GM23338 (cell line): ENCODE measurements at places on chromosomes 2 and 18.

DNA sequence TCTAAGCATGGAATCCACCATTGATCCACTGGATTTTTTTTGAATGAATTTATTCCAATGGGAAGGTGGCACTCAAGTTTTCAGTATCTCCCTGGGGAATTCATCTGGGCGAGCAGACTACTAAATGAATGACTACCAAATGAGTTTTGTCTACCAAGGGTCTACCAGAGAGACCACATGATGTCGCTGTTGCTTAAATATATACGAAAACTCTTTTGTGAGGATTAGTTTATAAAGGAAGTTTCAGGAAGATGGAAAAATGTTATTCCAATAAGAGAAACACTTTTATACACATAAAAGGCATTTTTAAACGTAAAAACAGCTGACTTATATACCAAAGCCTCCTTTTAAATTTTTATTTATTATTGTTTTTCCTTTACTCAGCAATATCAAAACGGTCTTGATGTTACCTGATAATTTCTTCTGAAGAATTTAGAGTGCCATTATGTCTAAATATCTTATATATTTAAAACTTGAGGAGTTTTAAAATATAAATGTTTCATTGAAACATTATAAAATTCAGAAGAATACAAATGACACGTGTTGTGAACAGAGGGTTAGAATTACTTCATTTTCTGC is 139.7 kb downstream of the HRH4 start:
- DNase-seq, result peak; percentile 84

- DNase-seq, result no peak
Observed at GRCh38 chr2:120388222-120389035, 42.5 kb downstream of the INHBB start.

DNA sequence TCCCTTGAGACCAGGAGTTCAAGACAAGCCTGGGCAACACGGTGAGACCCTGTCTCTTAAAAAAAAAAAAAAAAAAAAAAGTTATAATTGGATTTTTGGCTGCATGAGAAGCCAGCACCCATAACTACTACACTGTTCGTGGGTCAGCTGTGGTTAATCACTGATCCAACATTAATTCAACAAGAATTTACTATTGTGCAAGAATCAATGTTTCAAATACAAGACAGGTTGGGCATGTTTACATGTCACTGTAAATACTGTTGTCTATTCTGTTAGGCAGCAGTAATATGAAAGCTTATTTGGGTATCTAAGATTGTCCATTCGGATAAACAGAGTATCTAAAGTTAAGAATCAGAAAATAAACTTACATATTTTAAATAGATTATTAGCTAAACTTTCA is 62.3 kb downstream of the ESCO1 start:
- no peak for DNase-seq

DNA sequence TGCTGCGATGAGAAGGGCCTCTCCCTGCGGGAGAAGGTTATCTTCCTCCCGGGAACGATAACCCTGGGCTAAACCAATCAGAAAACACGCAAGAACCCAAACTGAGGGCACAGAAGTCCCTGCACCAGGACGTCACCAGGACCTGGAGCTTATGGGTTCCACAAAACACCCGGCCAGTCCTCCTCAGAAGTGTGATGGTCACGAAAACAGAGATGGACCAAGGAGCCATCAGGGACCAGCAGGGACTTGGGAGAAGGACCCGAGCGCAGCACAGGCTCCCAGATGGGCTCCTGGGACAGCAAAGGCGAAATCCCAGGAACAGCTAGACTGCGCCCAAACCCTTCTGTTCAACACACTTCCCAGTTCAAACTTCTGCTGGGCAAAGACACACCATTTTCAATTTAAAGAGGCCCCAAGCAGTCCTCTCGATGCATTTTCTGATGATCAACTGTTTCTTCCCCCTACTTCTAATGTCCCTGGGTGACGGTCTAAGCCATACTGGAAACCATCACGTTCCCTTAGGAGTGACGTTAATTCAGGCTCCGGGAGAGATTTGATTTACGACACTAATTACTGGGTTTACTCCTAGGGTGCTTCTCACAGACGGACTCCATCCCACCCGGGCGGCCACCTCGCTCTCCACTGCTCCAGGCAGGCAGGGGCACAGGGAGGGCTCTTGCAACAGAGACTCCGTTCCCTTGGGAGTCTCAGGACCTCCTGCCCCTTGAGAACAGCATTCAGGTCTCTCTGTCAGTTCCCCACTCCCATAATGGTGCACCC is 29.2 kb downstream of the ZNF516 start:
- DNase-seq, result no peak

DNA sequence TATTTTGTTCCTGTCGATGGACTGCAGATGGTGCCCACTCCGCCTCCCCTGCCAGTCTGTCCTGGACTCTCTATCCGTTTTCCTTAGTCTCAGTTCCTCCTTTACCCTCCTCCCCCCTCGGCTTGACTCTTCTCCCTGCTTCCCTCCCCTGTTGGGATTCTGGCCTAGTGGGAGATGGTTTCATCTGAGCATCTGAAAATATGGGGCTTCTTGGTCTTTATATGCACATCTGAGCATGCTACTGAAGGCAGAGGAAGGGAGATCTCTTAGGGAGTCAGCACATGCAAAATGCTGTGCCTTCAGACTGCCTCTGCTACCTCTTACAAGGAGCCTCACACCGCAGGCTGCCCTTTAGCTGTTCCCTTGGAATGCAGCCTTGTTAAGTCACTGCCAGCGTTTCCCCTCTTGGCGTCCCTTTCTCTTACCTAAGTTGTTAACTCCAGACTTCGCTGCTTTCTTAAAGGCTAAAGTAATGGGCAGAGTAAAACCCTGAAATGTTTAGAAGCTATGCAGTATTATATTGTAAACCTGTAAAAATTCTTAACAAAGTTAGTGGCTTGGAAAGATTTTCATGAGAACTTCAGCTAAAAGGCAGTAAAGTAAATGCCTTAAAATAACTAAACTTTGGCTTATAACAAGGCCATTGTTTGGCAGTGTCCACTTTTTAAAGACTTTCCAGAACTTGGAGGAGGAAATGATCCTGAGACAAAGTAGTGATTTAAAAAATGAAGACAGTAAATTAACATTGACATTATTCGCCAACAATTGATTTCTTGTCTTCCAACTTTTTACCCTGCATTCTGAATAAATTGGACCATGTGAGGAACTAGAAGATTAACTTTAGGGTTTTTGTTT is 49.8 kb downstream of the LDLRAD4 start:
- DNase-seq, result peak; percentile 77

GRCh38 chr2:51981783-51982182 is 949.9 kb upstream of the NRXN1 start:
- DNase-seq, result no peak

DNA sequence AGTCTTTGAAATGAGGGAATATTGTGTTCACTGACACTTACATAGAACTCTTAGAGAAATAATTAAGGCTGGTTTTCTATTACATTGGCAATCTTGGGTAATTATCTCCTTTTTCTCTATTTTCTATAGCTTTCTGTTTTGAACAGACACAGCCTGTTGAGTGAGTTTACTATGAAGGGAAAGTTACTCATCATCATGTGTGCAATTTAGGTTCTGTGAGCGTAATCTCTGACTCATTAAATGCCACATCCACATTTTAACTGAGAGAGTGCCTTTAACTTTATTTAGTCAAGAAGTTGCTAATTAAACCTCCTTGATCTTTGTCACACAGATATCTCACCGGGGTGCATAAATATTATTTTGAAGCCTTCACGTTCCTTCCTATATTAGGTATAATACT is 174.0 kb upstream of the SLC8A1 start:
- DNase-seq, result no peak

DNA sequence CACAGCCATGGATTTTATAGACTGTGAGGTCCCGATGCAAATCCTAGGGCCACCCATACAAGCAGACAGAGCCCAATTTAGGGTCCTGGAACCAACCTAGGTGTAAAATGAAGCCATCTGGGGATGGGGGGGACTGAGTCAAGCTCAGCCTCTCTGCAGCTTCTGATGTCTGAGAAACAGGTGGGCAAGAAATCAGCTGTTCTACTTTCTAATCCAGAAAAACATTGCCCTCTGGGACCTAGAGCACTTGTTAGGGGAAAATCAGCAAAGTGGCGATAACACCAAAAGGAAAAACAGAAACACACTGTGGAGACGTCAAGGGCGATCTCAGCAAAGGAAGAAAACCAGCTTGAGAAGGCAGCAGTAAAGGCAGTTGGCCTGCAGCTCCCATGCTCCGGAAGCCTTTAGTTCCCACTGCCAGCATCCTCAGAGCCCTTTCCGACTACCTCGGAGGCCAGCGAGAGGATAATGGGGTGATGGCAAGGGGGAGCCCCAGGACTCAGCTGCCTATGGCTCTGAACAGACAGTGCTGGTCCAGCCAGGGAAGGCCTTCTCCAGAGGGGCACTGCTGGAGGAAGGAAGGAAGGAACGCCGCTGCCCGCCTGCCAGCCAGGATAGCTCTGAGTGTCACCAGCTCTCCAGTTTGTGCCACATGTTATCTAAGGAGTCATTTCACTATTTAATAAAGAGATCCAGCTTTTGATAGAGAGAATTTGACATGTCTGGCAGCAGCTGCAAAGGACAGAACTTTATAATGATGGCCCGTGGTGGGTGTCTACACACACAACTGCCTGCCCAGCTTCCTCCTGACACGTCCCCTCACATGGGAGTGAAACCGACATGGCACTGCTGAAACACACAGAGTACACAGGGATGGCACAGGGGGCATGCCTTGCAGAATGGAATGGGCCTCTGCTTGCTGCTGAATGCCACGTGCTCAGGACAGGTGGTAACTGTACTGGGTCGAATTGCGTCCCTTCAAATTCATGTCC is 37.7 kb downstream of the HS1BP3 start:
- DNase-seq, result no peak

- no peak for DNase-seq
Observed at GRCh38 chr2:120622159-120622869, 113.4 kb upstream of the GLI2 start.

- DNase-seq, result no peak
Observed at GRCh38 chr18:46767217-46767616, 10.4 kb upstream of the ST8SIA5 start.

- DNase-seq, result peak; percentile 65
Observed at GRCh38 chr2:28413152-28413898, 20.7 kb downstream of the FOSL2 start.

GRCh38 chr2:149385350-149385749 is 55.0 kb downstream of the LYPD6 start:
- no peak for DNase-seq

GRCh38 chr2:58347810-58348209 is 106.7 kb upstream of the FANCL start:
- no peak for DNase-seq

DNA sequence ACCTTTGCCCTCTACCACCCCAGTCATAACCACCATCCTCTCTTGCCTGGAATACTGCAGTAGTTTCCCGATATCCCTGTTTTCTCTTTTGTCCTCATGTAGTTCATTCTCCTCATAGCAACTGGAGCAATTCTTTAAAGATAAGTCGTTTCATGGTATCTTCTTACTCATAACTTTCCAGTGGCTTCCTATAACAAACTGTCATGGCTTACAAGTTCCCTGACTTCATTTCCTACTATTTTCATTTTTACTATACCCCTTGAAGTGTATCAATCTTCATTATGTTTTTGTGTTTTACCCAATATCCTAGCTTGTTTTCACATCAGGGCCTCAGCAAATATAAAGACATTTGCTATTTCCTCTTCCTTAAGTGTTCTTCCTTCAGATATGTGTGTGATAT is 83.7 kb upstream of the PROKR1 start:
- no peak for DNase-seq

DNA sequence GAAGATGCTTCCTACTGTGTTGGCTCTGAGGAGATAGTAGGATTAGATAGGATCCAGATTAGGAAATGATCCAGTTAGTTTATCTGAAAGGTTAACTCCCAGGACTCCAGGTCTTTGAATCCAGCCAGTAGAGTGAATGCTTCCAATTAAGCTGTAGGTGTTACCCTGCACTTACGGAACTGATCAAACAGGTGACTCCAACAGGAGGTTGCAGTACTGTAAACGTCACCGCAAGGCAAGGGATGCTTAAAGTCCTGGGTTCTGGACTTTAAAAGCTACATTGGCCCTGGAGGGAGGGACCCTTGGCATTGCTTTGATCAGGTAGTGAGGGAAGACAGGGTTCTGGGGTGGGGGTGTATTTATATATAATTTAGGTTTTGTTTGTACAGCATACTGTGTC is 5.6 kb downstream of the LGALSL start:
- no peak for DNase-seq

DNA sequence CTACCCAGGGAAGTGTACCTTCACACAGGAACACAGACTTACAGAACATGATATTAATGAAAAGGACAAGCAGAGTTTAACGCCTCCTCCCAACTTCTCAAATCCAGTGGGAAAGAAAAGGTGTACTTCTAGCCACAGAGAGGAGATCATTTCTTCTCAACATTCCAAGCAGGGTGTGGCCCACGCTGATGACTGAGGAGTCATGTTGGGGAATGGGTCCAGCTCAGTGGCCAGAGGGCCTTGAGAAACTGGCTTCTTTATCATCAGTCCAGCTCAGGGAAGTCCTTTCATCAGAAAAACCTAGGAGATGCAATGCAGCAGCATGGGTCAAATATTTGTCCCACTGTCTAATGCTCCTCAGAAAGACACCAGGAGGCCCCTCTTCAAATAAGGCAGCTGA is 63.0 kb downstream of the RBM43 start:
- no peak for DNase-seq

- no peak for DNase-seq
Observed at GRCh38 chr2:186827862-186828492, 21.0 kb downstream of the ZSWIM2 start.

- no peak for DNase-seq
Observed at GRCh38 chr2:53227535-53227934, 540.1 kb upstream of the CHAC2 start.

DNA sequence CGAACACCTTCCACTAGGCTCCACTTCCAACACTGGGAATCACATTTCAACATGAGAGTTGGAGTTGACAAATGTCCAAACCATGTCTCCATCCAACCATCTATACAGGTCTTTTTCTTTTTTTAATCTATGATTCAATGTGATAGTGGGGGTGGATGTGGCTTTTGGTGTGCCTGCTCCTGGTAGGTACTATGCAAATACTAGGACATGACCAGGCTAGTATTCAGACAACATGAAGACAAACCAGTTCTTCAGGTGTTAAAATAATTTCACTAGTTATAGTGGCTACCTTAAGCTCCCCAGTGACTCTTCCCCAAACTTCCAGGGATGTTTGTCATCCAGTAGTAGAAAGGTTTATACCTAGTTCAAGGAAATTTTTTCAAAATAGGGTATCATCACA is 387.5 kb downstream of the CDH2 start:
- no peak for DNase-seq

DNA sequence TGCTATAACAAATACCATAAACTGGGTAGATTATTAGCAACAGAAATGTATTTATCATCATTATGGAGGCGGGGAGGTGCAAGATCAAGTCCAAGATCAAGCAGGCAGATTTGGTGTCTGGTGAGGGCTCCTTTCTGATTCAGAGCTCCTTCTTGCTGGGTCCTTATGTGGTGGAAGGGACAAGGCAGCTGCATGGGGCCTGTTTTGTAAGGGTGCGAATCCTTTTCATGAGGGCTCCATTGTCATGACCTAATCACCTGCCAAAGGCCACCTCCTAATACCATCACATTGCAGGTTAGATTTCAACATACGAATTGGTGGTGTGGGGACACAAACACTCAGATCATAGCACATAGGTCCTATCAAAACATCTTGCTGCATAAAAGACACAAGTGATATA is 84.4 kb upstream of the CCDC150 start:
- no peak for DNase-seq

- DNase-seq, result no peak
Observed at GRCh38 chr2:15364561-15364960, 196.6 kb downstream of the NBAS start.

- no peak for DNase-seq
Observed at GRCh38 chr2:98702127-98702802, 28.7 kb downstream of the MGAT4A start.
